ENCODE measurements at places on chromosomes 6 and 20.
A peak's percentile ranks its signal among the peaks of the same experiment; 100 is the strongest.

DNA sequence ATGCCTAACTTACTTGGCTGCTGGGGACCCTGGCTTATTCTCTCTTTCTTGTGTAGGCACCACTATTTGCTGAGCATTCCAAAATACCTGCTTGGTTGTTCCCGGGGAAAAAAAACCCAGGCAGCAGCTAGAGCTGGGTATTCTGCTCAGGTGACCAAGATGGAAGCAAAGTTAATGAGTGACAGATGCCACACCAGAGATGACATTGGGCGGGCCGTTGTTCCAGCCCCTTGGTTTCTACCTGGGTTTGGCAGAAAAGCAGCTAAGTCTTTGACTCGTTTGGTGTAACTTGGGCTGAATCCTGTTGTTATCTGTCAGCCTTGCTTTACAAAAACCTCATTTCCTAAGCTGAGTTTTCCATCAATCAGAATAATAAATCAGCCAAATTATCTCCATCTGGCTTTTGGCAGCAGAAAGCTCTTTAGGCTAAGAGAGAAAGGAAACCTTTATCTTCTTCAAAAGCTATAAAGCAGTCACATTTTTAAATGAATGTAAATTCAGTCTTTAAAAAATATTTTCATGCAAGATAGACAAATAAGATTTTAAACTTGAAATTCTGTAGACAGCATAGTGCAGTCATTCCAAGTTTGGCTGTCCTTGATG, 202.0 kb upstream of the GMDS start:
- no peak for DNase-seq

DNA sequence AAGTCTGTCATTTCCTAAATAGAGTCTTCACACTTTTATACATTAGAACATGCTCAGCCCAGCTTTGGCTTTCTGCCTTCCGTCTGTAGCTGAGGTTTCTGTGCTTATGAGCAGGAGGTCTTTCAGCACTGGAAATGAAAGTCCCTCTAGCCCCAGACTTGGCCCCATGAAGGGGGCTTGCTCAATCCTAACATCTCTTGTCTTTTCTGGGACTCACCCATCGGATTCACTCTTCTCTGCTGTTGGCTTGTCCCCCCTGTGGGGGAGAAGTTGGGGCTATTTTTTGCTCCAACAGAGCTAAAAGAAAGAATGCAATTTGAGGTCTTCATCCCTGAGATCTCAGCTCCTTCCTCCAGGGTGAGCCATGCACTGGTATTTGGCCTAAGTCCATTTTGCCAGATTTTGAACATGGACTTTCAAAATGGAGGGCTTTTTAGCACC, 177.7 kb downstream of the MRPL14 start:
- DNase-seq: no peak

DNA sequence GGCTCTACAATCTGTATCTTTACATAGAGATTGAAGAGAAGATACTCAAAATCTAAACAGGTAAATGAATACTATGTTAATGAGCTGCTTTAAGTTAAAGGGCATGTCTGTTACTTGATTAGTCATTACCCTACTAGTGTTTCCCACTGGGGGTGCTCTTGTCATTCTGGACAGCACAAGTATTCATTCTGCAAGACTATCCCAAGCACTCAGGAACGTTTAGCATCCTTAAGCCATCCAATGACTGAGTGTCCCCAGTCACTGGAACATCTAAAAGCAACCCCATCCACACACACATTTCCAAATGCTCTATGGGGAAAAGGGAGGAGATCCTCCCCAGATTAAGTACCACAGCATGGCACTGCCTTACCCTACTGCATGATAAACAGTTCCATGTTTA, 25.7 kb downstream of the EZR start:
- DNase-seq: peak; percentile 57

DNA sequence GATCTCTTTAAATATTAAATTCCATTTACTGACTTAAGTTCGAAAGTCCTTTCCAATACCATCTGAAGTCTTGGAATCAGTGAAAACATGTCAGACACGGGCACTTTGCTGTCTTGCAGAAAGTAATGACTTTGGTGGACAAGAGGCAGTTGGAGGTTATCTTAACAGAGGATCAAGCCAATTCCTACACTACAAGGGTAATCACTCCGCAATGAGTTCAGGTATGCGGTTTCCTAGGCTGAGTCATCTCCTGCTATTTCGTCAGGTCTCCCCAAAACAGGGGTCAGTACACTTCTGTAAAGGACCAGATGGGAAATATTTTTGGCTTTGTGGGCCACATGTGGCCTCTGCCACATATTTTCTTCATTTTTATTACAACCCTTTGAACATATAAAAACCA, 656.6 kb downstream of the KIF16B start:
- DNase-seq: no peak

GRCh38 chr6:53172468-53172803, 23.8 kb upstream of the GCM1 start:
- no peak for DNase-seq

Measured in kidney capillary endothelial cell (primary cell).